ENCODE measurements at places on chromosomes 1 and 21. TPM values are rescaled to one million over a fixed set of nuclear protein-coding genes. Genes with fewer than 3 reads are reported as not detected.

- peak; percentile 89 for DNase-seq
Observed at GRCh38 chr1:9593492-9594465, 5.1 kb downstream of the TMEM201 start.

DNA sequence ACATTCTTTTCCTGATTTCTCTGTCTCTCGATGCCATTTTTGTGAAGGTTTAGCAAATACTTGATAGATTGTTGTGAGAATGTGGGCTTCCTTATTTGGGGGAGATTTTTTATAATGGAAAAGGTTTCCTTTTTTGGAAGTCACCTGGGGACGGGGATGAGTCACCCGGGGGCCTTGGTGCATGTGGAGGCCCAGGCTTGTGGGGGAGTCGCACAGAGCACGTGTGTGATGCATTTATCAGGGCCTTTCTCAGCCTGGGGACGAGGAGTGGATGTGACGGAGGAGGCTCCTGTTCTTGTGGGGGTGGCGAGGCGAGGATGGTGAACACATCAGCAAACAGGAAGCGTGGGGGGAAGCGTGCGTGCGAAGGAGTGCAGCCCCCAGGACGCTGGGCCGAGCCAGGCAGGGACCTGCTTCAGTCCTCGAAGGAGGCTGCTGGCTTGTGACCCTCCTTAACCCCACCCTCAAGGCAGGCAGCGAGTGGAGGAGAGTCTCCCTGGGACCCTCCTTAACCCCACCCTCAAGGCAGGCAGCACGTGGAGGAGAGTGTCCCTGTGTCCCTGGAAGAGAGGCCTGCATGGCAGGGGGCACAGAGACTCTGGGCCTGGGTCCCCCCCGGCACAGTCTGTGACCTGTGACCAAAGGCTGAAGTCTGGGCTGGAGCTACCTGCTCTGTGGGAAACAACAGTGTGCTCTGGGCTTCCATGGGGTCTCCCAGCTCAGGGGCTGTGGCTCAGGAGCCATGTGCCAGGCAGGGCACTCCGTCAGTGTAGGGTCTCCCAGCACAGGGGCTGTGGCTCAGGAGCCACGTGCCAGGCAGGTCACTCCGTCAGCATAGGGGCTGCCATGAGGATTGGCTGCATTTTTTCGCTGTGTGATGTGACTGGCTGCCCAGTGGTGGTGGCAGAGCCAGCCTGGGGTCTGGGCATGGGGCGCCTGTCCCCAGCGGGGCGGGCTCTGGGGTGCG lies 57.2 kb downstream of the AGPAT3 start:
- peak; percentile 28 for DNase-seq

GRCh38 chr21:14602382-14602958 lies 56.4 kb upstream of the SAMSN1 start:
- DNase-seq, result peak; percentile 9

DNA sequence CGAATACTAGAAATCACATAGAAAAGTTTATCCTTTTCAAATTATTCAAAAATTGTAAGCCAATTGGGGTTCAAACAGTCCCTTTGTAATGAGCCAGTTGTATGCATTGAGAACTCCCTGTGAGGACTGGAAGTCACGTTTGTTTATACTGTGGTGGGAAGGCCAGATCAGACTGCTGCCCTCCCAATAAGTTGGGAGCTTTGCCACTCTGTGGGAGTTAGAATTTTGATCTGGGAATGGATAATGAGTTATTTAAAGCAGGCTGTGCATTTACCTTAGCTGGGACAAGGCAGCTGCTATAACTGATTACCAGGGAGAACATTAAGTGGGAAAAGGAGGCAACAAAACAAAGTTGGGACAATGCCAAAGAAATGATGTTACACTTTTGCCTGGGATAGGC lies 178.8 kb downstream of the SDCCAG8 start:
- DNase-seq, result no peak

The AGRN gene
- 104 TPM for polyA plus RNA-seq

GRCh38 chr1:166691476-166691875 lies 147.8 kb upstream of the POGK start:
- DNase-seq, result no peak

The CFHR5 gene
- not detected for polyA plus RNA-seq

GRCh38 chr1:77382366-77382765 lies 100.5 kb downstream of the AK5 start:
- no peak for DNase-seq

DNA sequence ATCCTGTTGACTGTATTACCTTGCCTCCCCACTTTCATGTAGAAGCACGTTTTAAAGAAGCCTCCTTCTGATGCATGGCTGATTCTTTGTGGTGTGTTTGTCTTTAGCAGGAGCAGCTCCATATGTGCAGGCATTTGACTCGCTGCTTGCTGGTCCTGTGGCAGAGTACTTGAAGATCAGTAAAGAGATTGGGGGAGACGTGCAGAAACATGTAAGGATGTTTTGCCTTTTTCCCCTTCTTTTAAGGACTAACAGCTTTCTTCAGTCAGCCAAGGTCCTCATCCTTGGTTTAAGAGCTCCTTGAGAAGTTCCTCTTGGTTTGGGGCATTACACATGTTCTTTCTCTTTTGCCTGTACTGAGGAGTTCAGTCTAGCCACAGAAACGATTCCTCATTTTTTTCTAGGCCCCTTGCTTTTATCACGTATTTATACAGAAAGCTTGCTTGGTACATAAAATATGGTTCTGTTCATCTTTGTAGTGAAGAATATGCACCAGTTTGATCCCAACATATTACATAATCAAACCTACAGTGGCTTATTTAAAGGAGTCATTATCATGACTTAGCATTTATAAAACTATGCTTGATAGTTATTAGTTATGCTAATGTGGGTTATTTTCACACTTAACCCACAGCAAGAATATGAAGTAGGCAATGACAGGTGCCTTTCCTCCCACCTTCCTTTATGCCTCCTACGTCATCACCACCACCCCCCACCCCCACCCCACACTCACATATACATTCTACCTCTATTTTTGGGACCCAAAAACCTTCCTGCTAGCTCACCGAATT lies 19.6 kb downstream of the CAP1 start:
- no peak for DNase-seq

DNA sequence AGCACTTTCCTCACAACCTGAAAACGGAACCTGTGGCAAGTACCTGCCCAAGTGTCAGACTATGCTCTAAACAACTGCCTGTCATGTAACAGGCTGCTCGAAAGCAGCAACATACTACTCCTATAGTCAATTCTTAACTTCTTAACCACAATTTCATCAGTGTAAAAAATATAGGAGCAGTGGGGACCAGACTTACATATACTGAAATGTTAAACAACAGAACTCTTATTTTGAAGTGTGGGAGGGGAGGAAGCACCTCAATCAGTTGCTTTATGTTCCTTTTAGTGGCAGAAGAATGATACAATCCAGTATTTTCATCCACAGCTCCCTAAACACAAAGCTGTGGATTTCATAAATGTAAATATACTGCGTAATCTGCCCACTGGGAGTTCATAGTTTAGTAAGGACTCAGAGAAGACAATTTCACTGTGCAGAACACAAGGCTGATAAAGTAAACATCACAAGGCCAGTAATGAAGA lies 44.2 kb downstream of the WLS start:
- no peak for DNase-seq

DNA sequence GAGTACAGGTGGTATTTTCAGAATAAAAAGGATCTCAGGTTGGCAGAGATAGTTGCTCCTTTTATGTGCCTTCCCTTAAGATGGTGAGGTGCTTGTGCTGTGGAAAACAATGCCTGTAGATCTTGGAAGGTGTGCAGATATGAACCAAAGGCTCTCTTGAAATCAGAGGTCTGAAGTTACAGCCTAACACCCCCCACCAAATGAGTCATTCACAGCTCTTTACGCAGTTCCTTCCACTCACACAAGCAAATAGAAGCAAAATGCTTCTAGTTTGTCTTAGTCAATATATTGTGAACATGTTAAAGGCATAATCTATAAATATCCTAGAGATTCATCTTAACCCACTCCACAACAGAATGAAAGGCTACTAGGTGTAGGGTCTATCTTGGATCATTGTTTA lies 128.9 kb upstream of the NR5A2 start:
- no peak for DNase-seq

The FMN2 gene
- polyA plus RNA-seq, result 0.59 TPM

DNA sequence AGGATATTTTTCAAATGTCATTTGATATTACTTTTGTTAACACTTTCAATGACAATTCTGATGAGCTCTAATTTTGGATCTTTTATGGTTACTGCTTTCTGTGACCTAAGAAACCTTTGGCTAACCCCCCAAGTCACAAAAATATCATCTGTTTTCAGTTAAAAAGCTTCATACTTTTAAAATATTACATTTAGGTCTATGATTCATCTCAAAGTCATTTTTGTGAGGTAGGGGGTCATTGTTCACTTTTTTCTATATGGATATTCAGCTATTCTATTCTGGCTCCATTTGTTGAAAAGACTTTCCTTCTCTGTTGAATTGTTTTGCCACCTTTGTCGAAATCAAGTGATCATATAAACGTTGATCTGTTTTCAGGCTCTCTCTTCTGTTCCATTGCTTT lies 44.8 kb downstream of the UCHL5 start:
- DNase-seq, result no peak

DNA sequence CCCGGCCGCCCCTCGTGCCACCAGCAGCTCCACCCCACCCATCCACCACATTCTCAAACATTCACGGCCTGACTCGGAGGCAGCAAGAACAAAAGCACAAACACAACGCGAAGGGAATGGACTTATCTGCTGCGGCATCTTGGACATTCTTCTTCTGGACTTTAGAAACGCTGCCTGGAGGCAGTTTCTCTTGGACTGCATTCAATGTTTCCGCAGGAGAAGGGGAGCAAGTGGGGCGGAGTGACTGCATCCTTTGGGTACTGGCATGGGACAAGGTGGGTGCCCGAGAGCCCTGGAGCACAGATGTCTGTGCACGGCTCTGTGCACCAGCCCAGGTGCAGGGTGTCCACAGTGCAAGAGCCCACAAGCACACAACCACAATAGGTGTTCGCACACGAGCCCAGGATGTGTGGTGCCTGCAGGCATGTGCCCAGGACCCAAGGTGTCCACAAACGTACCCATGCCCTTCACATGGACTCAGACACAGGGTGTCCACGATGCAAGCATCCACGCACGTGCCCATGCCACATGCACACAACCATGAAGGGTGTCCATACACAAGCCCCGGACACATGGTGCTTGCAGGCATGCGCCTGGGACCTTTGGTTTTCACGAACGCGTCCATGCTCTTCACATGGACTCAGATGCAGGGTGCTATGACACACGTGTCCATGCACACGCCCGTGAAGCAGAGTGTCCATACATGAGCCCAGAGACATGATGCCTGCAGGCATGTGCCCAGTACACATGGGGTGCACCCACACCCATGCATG lies 53.6 kb downstream of the WNT9A start:
- DNase-seq, result no peak

GRCh38 chr1:211375949-211376348 lies 49.3 kb downstream of the TRAF5 start:
- no peak for DNase-seq

DNA sequence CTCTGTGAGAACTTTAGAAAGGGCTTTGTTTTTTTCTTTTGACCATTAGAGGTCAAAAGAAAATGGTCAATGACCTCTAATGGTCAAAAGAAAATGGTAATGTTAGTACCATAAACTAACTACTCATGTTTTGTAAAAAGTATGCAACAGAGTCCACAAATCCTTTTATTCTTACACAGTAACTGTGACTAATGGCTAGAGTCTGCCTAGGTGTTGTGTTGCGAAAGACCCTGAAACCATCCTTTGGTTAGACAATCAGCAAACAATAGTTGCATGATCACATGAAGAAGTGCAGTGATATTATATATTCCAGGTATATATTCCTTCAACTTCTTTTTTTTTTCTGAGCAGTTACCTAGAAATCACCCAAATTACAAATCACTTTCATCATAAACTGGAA lies 40.9 kb downstream of the NEGR1 start:
- DNase-seq, result no peak

GRCh38 chr1:5637171-5637570 lies 355.1 kb downstream of the NPHP4 start:
- peak; percentile 17 for DNase-seq

GRCh38 chr1:244207042-244207934 lies 156.2 kb downstream of the ZBTB18 start:
- no peak for DNase-seq

GRCh38 chr21:26967062-26967913 lies at the start of gene ADAMTS5:
ADAMTS5 (minus strand) TSS chr21:26967088; CDS start chr21:26966391, 697 bp downstream.
- no peak for DNase-seq

The SYNJ1 gene
- polyA plus RNA-seq, result 4.6 TPM

Measured in small intestine (tissue), 16 donors.